Neural crest cell (in vitro differentiated cells): ENCODE measurements at places on chromosomes 5 and 9.

GRCh38 chr5:172105811-172106210 lies 82.2 kb downstream of the STK10 start:
- no peak overlapping the region for H3K4me3 ChIP-seq
- H3K27me3 ChIP-seq: no peaks in the 10 kb centered on the region

DNA sequence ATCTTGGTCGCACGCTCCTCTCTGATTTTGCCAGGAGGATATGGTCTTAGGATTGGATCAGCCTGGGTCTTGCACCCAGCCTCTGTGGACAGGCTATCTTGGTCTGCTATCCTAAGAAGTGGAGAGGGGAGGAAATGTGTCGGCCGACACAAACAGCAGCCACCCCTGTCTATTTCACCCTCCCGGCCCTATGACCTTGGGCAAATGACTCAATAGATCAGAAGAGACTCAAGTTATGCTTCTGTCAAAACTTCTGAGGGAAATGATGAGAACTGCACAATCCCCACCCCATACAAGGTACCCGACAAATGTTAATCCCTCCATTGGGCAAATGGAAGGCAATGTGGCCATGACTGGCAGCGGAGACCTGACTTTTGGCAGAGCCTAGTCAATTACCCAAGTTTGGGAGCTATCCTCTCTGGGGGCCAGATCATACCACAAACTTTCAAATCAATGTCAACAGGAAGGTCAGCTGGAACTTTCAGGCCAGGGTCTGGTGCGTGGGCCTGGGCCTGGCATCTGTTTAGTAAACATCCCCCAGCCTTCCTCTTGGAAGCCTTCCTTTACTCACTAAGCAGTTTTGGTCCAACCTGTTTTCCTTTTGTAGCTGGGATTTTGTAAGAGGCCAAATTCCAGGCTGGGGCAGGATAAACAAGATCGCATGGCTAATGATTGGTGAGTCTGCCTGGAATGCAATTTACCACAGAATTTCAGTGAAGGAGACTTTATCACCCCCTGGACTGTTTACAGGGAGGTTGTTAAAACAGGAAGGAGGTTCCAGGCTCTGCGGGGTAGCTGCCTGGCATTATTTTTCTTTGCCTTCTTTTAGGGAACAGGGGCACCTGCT lies 64.2 kb upstream of the CPEB4 start:
- no peak for DNase-seq
- no peak overlapping the region for H3K27ac ChIP-seq
- no peaks in the 10 kb centered on the region for H3K4me1 ChIP-seq

DNA sequence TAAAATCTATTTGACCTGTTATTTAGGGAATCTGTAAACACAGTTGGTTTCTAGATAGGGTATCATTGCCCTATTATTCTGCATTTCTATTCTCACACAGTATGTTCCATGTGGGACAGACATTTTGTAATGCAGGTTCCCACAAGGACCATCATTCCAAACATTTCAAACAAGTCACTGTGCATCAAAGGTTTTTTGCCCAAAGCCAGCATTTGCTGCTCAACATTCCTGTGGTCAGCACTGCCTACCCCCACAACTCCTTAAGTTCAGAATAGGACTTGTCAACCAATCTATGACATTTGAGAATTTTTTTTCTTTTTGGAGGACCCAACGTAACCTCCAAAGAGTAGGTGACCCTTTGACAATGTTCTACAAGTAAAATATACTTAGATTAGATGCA lies 95.7 kb downstream of the LPAR1 start:
- no peaks in the 10 kb centered on the region for H3K4me1 ChIP-seq
- no peaks in the 10 kb centered on the region for H3K27me3 ChIP-seq
- no peak overlapping the region for H3K4me3 ChIP-seq
- H3K27ac ChIP-seq: no peak overlapping the region
- peaks cover 9% of the 10 kb centered on the region for H3K36me3 ChIP-seq

GRCh38 chr5:176415240-176415951 lies 943 bp downstream of the CLTB start:
- peaks cover 14% of the 10 kb centered on the region for H3K27me3 ChIP-seq
- peaks cover 14% of the 10 kb centered on the region for H3K4me1 ChIP-seq
- DNase-seq: no peak
- no peak overlapping the region for H3K27ac ChIP-seq

DNA sequence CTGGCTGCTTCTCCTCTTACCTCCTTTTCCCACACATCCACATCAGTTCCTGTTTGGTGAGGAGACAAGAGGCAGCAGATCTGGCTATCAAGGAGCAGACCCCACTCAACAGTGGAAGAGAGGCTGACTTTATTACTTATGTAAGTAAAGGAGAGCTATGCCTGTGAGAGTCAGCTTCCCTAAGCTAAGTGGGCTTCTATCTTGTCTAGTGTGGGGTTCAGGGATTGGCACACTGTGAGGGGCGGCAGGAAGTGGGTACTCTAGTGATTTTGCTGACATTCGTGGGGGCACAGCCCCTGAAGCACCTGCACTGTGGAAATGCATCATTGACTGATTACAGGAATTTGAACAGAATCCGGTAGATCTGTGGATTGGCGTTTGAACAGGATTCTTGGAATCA lies 163.5 kb upstream of the IRX1 start:
- no peaks in the 10 kb centered on the region for H3K4me1 ChIP-seq
- no peak overlapping the region for H3K4me3 ChIP-seq
- no peak overlapping the region for H3K27ac ChIP-seq
- H3K27me3 ChIP-seq: no peaks in the 10 kb centered on the region

GRCh38 chr9:129208207-129209032 lies 30.4 kb upstream of the IER5L start:
- no peaks in the 10 kb centered on the region for H3K36me3 ChIP-seq
- no peak for DNase-seq
- H3K4me3 ChIP-seq: no peak overlapping the region

GRCh38 chr5:18566671-18567070 lies 932.4 kb downstream of the TAF11L14 start:
- no peaks in the 10 kb centered on the region for H3K36me3 ChIP-seq
- no peaks in the 10 kb centered on the region for H3K4me1 ChIP-seq
- DNase-seq: no peak
- H3K4me3 ChIP-seq: no peak overlapping the region

- H3K4me3 ChIP-seq: no peak overlapping the region
- H3K36me3 ChIP-seq: no peaks in the 10 kb centered on the region
- H3K27me3 ChIP-seq: no peaks in the 10 kb centered on the region
- no peaks in the 10 kb centered on the region for H3K4me1 ChIP-seq
- DNase-seq: no peak
Measured at GRCh38 chr5:43427306-43427705, 15.1 kb upstream of the CCL28 start.

DNA sequence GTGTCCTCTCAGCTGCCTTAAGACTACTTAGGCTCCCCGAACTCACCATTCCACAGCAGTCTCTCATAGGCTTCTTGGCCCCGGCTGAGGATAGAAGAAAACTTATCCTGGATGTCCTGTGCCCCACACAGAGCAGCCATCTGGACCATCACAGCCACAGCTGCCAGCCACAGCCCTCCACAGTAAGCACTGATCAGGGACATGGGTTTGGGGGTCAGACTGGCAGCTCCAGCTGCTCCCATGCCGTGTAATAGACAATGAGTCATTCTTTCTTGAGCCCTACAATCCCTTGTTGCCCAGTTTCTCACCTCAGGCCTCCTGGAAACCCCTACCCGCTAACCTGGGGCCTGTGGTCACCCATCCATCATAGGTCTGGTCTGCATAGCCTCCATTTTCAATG lies 5.7 kb downstream of the CREB3 start:
- H3K36me3 ChIP-seq: peaks cover 22% of the 10 kb centered on the region
- no peaks in the 10 kb centered on the region for H3K27me3 ChIP-seq
- peak overlapping the region; percentile 34 for H3K4me3 ChIP-seq
- no peak for DNase-seq
- peaks cover 18% of the 10 kb centered on the region for H3K4me1 ChIP-seq

DNA sequence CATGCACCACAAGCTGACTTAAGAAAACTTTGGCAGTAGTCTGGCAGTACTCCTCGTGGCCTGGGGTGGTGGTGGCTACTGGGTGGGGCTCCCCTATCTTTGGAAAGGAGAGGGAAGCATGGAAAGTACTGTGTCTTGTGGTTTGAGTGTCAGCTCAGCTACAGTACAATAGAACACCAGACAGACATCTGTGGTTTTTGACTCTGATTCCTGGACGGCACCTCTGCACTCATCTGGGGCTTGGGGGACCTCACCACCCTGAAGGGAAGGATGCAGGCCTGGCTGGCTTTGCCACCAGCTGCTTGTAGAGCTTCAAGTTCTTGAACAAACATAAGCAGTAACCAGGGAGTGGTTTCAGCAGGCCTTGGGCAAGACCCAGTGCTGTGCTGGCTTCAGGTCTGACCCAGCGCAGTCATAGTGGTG lies 40.6 kb downstream of the TNFSF8 start:
- H3K27me3 ChIP-seq: no peaks in the 10 kb centered on the region
- no peak for DNase-seq
- H3K27ac ChIP-seq: no peak overlapping the region
- peaks cover 2% of the 10 kb centered on the region for H3K36me3 ChIP-seq
- no peak overlapping the region for H3K4me3 ChIP-seq
- H3K4me1 ChIP-seq: peaks cover 23% of the 10 kb centered on the region

- H3K4me1 ChIP-seq: peaks cover 4% of the 10 kb centered on the region
- no peak overlapping the region for H3K4me3 ChIP-seq
- DNase-seq: no peak
- H3K27me3 ChIP-seq: no peaks in the 10 kb centered on the region
Measured at GRCh38 chr5:87825583-87825982, 412.9 kb upstream of the CCNH start.

GRCh38 chr5:32584646-32585045 lies 711 bp upstream of the SUB1 start:
- DNase-seq: no peak
- H3K27me3 ChIP-seq: no peaks in the 10 kb centered on the region
- H3K36me3 ChIP-seq: peaks cover 6% of the 10 kb centered on the region

GRCh38 chr9:26551971-26552370 lies 340.6 kb downstream of the CAAP1 start:
- no peaks in the 10 kb centered on the region for H3K27me3 ChIP-seq
- no peak overlapping the region for H3K4me3 ChIP-seq
- no peak for DNase-seq
- peaks cover 2% of the 10 kb centered on the region for H3K36me3 ChIP-seq

GRCh38 chr9:92942688-92943616 lies 4.4 kb upstream of the FGD3 start:
- H3K4me1 ChIP-seq: peaks cover 20% of the 10 kb centered on the region
- no peak for DNase-seq
- no peak overlapping the region for H3K4me3 ChIP-seq

DNA sequence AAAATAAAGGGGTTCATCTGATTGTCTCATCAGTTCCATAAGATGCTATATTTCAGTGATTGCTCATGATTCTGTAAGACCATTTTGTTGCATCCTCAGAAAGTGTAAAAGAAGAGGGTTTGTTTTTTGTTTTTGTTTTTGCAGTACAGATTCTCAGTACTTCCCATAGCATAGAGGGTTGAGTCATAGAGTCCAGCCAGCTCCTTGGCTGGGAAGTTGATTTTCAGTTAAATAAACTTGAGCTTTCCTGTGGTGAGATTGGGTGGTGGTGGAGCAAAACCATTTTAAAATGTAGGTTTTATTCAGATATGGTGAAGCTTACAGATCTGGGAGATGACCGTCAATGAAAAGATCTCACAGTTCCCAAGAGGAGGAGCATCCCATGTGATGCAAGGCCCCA lies 48.2 kb downstream of the DAPK1 start:
- H3K27ac ChIP-seq: peak overlapping the region; percentile 57
- H3K4me1 ChIP-seq: peaks cover 4% of the 10 kb centered on the region
- no peak overlapping the region for H3K4me3 ChIP-seq
- H3K27me3 ChIP-seq: no peaks in the 10 kb centered on the region
- peaks cover 10% of the 10 kb centered on the region for H3K36me3 ChIP-seq

- H3K36me3 ChIP-seq: peaks cover under 1% of the 10 kb centered on the region
- DNase-seq: peak; percentile 14
- peaks cover 27% of the 10 kb centered on the region for H3K4me1 ChIP-seq
- H3K27me3 ChIP-seq: peaks cover 36% of the 10 kb centered on the region
- H3K27ac ChIP-seq: peak overlapping the region; percentile 65
Measured at GRCh38 chr5:34655354-34655991, 655 bp upstream of the RAI14 start.

GRCh38 chr9:137057545-137057944 lies 3.7 kb upstream of the ENTPD2 start:
- H3K36me3 ChIP-seq: no peaks in the 10 kb centered on the region

DNA sequence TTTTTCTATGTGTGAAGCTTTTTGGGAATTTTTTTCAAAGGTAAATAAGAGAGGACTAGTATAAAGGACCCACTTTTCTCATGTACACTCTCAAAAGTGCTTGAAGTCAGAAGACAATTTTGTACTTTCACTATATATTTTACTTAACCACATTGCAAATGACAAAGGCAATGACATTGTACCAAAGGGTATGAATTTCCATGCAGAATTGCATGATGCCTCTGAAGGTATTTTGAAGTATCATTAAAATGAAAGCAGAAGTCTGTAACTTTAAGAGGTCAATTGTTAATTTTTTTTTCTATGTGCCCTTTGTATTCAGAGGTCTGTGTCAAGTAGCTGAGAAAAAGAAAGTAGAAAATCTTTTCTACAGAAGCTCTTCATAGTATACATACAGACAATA lies 84.7 kb downstream of the ST8SIA4 start:
- H3K4me1 ChIP-seq: no peaks in the 10 kb centered on the region
- no peaks in the 10 kb centered on the region for H3K36me3 ChIP-seq
- no peak for DNase-seq
- no peak overlapping the region for H3K27ac ChIP-seq
- H3K27me3 ChIP-seq: no peaks in the 10 kb centered on the region

DNA sequence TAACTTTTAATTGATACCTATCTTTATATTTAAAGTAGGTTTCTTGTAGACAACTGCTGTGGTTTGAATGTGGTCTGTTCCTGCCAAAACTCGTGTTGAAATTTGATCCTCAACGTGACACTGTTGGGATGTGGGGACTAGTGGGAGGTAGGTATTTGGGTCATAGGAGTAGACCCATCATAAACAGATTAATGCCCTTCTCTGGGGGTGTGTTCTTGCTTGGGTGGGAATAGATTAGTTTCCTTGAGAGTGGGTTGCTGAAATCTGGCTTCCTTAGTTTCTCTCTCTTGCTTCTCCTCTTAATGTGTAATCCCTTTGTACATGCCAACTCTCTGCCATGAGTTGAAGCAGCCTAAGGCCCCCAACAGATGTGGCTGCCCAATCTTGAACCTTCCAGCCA lies 34.6 kb upstream of the IPPK start:
- no peaks in the 10 kb centered on the region for H3K4me1 ChIP-seq
- no peaks in the 10 kb centered on the region for H3K27me3 ChIP-seq
- DNase-seq: no peak
- peaks cover 25% of the 10 kb centered on the region for H3K36me3 ChIP-seq
- H3K27ac ChIP-seq: no peak overlapping the region

DNA sequence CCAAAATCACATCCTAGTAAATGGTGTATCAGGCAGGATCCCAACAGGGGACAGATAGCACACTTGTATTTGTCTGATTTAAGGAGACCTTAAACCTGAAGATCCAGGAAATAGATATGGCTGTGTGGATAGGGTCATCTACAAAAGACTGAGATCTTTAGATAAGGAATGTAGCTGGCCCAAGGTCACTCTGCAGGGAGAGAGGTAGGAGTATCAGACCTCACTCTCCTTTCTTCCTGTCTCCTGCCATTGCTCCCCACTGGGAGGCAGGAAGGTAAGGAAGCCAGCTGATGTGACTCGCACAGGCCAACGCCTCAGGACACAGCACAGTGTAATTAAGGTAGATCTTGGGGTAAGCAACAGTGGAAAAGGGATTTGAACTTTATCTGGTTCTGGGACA lies 85.8 kb downstream of the PLPPR1 start:
- H3K36me3 ChIP-seq: peaks cover 1% of the 10 kb centered on the region
- no peak overlapping the region for H3K27ac ChIP-seq

GRCh38 chr9:98930792-98931191 lies 12.9 kb upstream of the COL15A1 start:
- peaks cover 9% of the 10 kb centered on the region for H3K27me3 ChIP-seq
- no peak overlapping the region for H3K4me3 ChIP-seq
- H3K36me3 ChIP-seq: no peaks in the 10 kb centered on the region
- peaks cover 8% of the 10 kb centered on the region for H3K4me1 ChIP-seq
